ENCODE measurements at places on chromosomes 7 and 10.
A peak's percentile ranks its signal among the peaks of the same experiment; 100 is the strongest.

DNA sequence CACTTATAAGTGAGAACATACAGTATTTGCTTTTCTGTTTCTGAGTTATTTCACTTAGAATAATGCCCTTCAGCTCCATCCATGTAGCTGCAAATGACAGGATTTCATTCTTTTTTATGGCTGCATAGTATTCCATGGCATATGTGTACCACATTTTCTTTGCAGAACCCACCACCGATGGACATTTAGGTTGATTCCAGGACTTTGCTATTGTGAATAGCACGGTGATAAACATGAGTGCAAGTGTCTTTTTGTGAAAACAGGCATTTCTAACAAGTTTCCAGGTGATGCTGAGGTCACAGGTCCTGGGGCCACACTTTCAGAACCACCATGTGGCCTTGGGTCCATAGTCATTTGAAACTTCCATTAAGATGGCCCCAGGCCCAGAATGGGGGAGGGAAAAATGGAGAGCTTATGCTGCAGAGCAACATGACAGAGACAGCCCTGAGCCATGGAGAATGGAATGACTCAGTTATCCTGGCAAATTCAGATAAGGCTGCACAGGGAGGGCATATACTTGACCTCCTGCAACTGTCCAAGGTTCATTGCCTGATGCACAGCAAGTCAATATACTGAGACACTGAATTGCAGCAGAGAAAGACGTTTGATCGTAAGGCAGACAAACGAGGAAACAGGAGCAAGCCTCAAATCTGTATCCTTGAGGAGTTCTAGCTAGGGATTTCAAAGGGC is 248.0 kb upstream of the GALNT17 start:
- DNase-seq: no peak

GRCh38 chr10:48758411-48758810 is 73.7 kb downstream of the WDFY4 start:
- DNase-seq: no peak

GRCh38 chr7:75928568-75928914 is 13.6 kb downstream of the POR start:
- no peak for DNase-seq

DNA sequence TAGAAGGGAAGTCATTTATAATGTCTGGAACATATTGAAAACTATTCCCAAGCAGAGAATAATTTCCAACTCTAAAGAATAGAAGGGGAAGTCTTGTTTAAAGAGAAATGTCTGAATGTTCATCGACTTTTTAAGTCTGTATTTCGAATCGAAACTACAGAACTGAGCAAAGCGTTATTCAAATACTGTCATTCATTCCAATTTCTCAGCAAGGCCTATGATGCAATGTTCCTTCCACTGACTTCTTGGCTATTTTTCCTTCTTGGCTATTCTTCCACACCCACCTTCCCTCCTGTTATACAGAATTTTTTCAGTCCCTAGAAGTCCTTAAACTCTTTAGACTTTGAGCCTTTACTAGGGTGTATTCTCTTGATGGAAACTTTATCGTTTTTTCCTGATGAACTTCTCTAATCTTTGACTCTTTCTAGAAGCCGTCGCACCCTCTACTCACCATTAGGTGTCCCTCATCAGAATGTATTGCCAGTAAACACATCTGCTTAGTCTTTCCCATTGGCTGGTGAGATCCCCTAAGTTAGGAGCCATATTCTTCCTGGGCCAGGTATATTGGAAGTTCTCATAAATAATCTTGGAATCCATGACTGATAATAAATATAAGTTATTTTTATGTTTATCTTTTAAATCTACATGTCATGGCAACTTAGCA is 235.7 kb upstream of the CCDC6 start:
- no peak for DNase-seq

DNA sequence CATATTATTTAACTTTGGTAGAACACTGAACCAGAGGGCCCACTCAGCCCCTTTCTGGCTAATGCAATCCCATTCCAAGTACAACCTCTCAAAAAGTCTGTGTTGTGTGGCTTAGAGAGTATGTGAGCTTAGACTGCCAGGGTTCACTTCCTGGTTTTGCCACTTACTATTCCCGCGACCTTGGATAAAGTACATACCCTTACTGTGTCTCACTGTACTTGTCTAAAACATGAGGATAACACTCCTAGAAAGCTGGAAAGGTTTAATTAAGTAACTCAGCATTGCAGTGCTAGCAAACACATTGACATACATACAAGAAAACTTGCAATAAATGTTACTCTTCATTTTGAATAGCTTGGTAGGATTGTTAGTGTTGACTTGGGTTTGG is 215.8 kb downstream of the CHCHD3 start:
- DNase-seq: peak; percentile 7

DNA sequence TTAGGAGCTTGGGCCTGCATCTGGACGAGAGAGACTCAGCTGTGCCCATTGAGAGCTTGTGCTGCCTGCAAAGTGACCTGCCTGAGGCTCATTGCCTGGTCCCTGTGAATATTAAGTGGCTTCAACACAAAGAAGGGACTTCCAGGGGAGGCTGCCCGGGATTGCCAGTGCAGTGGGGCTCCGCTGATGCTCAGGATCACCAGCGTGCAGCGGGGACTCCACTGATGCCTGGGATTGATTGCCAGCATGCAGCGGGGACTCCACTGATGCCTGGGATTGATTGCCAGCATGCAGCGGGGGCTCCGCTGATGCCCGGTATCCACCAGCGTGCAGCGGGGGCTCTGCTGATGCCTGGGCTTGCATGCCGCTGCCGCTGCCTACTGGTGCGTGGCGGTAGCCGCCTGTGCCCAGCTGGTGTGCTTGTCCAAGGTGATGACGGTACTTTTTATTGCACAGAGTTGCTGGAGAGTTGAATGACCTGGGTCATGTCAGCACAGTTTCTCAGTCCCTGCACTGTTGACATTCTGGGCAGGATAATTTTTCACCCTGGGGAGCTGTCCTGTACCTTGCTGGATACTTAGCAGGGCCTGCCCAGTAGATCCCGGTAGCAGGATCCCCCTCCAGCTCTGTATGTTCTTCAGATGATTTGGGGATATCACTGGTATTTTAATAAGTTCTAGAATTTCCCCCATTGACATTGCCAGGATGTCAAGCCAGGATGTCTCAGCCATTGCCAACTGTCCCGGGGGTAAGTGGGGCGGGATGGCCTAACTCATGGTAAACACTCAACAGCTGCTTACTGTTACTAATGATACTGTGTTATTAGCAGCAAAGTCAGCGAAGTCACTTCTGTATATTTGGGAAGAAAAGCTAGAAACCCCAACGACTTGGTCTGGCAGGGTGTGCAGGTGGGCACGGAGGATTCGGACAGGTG is 13.0 kb downstream of the DOCK1 start:
- DNase-seq: no peak

DNA sequence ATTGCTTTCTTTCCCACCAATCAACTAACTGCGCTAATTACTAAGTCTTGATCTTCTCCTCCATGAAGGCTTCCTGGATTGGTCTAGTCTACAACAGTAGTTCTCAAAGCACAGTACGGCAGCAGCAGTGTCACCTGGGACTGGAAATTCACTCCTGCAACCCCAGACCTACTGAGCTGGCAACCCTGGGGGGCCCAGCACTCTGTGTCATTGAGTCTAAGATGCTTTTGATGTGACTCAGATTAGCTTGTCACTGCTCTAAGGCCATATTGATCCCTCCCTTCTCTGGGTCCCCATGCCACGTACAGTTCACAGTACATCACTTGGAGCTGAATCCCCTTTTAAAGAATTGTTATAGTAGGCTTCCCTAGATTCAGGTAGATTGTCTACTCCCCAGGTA is 65.7 kb upstream of the KMT2C start:
- no peak for DNase-seq

DNA sequence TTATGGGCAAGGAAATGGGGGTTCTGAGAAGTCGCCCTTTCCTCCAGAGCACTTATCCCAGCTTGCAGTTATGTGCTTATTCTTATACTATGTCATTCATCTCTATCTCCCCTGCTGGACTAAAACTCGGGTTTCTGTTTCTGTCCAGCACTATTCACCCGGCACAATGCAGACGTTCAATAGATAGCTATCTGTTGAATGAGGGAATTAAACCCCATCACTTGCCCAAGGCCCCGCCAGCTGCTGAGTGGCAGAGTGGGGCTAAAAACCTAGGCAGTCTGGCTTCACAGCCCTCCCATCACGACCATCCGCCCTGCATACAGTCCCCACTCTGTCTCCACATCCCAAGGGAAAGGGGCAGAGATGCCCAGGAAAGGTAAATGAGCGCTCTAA is 5.4 kb downstream of the SLIT1 start:
- DNase-seq: no peak

GRCh38 chr7:40765639-40766038 is 630.8 kb downstream of the SUGCT start:
- DNase-seq: no peak

DNA sequence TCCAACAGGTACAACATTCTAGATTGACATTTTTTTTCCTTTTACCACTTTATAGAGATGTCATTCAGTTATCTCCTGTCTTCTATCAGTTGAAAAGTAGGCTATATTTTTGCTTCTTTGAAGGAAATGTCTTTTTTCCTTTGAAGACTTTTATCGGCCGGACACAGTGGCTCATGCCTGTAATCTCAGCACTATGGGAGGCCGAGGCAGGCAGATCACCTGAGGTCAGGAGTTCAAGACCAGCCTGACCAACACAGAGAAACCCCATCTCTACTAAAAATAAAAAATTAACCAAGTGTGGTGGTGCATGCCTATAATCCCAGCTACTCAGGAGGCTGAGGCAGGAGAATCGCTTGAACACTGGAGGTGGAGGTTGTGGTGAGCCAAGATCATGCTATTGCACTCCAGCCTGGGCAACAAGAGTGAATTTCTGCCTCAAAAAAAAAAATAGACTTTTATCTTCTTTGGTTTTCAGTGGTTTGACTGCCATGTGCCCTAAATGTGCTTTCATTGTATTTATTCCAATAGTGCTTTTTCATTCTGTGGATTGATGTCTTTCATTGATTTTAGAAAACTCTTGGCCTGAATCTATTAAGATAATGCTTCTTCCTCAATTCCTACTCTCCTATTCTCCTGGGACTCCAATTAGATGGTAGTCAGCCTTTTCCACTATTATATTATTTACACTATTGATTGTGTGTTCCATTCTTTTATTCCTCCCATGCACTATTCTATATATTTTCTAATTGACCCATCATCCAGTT is 84.6 kb downstream of the IMMP2L start:
- no peak for DNase-seq

- DNase-seq: no peak
Measured at GRCh38 chr10:80660736-80661135, 123.0 kb downstream of the SH2D4B start.

- DNase-seq: no peak
Measured at GRCh38 chr7:74619235-74619860, 38.2 kb upstream of the GTF2I start.

DNA sequence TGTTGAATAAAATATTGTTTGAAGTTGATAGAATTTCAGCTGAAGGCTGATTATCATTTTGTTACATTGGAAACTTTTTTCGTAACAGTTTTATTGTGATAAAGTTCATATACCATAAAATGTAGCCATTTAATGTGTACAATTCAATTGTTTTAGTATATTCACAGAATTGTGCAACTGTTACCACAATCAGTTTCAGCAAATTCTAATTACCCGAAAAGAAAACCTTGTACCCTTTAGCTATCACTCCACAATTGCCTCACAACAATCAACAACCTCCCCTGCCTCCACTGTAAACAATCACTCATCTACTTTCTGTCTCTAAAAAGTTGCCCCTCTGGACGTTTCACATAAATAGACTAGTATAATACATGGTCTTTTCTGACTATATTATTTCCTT is 179.7 kb upstream of the BET1 start:
- peak; percentile 30 for DNase-seq

DNA sequence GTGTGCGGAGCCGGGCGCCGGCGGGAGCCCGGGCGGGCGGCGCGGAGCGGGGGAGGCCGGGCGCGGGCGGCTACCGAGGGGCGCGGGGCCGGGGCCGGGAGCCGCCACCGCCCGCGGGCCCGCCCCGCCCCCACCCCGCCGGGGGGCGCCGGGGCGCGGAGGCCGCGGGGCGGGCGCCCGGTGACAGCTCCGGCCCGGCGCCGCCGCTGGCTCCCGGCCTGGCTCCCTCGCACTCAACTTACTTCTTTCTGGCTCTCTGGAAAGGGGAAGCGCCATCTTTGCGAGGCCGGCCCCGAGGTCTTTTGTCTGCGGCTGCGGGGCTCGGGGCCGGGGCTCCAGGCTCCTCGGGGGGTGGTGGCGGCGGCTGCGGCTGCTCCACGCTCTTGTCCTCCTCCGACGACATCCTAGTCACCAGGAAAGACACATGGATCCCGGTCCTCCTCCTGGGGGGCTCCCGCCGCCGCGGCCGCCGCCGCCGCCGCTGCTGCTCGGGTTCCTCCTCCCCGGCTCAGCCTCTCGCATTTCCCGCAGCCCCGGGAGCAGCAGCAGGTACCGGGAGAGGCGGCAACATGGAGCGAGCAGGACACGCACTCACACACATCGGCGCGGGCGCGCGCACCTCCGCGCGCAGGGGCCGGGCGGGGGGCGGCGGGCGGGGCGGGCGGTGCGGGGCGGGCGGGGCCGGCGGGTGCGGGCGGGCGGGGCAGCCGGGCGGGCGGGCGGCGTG is at the start of gene KMT2C:
KMT2C (minus strand) TSS at position 620 of the 727 bp plus-strand sequence; CDS start at position 403, 217 bp downstream.
- DNase-seq: peak; percentile 47

GRCh38 chr7:6153646-6154541 is 118.5 kb downstream of the CYTH3 start:
- DNase-seq: no peak

GRCh38 chr10:78316451-78316931 is 282.8 kb downstream of the RPS24 start:
- peak; percentile 75 for DNase-seq

- peak; percentile 44 for DNase-seq
Measured at GRCh38 chr10:106107706-106108105, 1056.8 kb downstream of the SORCS1 start.

DNA sequence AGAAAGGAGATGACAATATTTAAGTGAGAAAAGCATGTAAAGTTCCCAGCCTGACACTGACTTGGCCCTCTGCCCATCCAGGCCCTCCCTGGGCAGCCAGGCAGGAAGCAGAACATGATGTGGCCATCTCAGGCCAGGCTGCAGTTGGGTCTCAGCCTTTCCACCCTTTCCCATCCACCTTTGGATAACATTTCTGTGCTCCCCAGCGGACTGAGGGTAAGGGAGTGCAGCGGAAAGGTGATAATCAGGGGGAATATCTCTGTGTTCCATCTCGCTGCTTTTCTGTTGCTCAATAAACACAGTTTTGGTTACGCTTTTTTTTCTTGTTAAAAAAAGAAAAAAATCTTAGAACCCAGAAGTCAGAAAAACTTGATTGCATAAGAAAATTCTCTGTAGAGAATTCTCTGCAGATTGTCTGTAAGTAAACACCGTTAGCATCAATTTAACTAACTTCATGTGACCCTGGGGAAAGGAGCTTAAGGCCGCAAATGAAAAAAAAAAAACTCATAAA is 37.2 kb upstream of the TARP start:
- DNase-seq: peak; percentile 54

Data from fibroblast of villous mesenchyme (primary cell).